8988T (cell line): ENCODE measurements at places on chromosomes 7 and 10.

DNA sequence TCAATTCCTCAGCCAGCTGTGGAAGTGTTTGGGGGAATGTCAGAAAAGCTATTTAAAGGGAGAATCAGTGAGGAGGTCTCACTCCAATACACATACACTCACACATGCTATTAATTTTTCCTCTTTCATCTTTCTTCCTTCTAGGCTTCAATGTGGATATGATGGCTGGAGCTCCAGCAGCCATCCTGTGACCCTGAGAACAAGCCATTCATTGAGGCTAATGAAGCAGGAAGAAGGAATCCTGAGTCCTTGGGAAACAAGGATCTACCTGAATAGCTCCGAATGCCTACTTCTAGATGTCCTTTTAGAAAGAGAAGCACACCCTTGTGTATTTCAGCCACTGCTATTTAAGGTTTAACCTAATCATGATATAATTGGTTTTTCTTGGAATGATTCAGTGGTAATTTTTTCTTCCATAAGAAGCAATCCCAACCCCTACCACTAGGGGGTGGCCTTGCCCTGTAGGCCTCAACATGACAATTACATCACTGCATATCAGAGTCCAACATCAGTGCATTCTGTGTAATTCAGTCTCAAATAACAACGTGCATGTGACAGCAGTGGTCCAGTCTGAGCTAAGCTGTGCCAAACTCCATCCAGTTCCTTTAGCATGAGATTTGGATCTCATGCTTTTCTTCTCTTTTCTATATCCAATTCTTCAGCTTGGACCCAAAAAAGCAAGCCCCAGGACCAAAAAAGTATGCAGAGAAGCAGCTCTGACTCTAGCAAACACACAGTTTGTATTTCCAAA is 85.3 kb upstream of the ANKRD1 start:
- no peak for DNase-seq

DNA sequence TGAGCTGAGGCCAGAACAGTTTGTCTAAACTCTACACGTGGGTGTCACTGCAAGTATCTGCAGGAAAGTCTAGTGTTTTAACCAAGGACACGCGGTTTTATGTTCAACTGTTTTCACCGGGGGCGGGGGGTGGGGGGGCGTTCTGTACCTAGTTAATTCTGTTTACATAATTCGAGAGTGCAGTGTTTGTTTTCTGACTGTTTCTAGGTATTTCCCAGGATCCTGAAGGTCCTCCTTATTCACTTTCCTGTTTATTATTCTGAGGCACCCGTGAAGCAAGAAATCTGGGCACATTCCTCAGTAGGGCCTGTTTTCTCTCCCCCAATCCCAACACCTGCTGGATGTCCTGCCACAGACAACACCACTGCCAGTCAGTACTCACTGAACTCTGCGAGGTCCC is 7.6 kb downstream of the LOXL4 start:
- no peak for DNase-seq

- DNase-seq: no peak
Observed at GRCh38 chr7:12130609-12131008, 80.5 kb upstream of the TMEM106B start.

DNA sequence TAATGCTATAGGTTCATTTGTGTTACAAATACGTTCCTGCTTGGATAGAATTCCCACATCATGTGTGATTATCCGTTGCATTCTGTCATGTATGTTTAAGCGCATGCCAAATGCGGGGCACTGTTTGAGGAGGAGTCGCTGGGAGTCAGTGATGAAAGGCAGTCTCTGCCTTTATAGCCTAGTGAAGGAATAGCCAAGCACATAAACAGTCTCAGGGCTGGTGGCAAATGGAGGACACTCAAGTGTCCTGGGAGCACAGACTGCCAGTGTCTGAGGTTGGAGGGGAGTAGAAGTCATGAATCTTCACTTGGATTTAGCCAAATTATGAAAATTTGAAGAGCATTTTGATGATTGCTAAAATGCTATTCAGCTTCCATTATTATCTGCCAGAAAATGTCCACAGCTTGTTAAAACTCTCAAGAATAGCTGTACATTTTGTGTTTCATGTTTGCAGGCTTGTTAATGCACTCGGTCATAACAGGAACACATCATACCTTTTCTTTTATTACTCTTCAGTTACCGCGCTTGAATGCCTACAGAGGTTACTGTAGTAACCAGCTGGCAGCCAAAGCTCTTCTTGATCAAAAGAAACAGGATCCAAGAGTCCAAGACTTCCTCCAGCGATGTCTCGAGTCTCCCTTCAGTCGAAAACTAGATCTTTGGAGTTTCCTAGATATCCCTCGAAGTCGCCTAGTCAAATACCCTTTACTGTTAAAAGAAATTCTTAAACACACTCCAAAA is 41.6 kb downstream of the NET1 start:
- DNase-seq: no peak

GRCh38 chr7:28980451-28981160 is 22.5 kb upstream of the TRIL start:
- DNase-seq: no peak

DNA sequence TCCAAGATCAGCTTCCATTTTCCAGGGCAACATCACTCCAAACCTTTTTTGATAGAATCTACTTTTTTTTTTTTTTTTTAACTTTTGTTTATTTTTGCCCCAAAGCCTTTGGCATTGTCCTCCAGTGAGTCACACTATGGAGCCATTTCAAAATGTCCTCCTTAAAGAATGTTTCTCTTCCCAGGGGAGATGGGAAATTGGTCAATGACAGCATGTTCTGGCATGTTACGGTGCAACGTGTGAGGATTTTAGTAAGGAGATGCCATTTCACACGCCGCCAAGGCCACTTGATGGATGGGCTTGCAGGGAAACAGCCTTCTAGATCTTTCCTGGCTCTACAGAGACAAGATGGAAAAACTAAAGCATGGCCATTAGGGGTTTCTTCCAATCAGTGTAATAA is 30.7 kb upstream of the TRIL start:
- no peak for DNase-seq

DNA sequence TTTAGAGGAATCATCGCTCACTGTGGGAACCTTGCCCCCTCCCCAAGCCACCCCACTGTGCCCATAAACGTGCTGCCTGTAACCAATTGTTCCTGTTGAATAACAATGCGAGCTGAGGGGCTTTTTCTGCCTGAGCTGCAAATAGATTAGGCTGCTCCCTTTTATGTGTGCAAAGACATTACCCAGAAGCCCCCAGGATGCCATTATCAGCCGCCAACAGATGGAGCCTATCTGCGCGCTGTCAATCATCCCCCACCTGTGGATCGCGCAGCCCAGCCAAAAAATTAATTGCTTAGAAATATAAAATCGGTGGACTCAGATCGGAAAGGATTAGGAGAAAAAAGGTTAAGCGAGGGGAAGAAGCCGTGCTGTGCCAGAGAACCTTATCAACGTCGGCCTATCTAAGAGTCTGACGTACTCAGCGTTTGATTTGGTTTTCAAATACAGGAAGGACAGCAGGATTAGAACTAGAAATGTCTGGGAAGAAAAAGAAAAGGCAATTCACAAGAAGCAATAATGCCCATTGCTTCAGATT is 167.3 kb upstream of the MYO3A start:
- DNase-seq: no peak

DNA sequence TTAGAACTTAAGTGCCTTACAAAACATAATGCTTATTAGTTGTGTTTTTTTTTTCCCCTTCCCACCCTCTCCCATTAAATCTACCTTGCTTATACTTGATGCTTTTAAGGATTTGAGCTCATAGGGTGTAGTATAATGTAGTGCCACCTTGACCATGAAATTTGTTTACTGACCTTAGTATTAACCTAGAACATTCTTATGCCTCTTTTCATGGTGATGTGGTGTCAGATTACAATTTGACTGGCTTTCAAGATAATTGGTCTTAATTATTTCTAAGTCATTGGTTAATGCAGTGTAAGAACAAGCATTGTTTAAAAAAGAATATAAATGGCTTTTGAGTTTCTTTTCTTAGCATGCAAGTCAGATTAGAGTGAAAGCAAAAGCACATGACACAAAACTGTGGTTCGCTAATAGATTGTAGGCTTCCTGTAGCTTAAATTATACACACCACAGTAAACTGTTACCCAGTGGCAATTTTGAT is 61.8 kb downstream of the ADD3 start:
- DNase-seq: no peak

- DNase-seq: no peak
Observed at GRCh38 chr7:29414216-29414615, 149.4 kb upstream of the PRR15 start.

DNA sequence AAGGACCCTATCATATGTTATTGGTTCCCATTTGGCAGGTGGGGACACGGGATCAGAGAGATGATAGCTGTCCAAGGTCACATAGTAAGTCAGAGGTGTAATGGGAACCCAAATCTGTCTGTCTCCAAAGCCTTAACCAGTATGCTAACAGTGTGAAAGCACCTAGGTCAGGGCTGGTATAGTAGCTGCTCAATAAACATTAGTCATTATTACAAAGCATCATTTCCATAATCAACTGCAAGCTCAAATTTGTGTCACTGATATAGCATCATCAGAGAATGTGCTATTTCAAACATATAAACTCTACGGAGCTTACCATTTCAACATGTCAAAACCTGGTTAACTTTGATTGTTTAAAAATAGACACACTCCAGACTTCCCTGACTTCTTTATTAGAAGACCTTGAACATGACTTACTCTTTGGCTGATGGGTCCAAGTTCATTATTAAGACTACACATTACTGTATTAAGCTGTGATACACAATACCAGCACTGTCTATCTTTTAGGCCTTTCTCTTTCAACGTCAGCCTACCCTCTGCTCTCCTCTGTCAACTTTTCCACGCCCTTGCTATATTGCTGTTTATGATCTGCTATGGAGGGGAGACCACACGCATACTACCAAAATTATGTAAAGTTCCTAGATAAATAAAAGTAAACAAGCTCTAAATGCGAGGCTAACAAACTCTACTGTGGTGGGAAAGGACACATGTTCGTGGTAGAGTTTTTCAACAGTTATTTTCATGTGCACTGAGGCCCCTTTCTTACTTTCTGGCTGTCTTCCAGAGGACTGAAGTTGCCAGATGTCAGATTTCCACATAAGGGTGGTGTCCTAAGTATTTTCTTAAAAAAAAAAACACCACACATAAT is 33.6 kb downstream of the DNMBP start:
- no peak for DNase-seq

GRCh38 chr7:140650367-140650766 is 9.8 kb upstream of the DENND2A start:
- DNase-seq: no peak

- no peak for DNase-seq
Observed at GRCh38 chr7:137120690-137121089, 222.8 kb downstream of the PTN start.

DNA sequence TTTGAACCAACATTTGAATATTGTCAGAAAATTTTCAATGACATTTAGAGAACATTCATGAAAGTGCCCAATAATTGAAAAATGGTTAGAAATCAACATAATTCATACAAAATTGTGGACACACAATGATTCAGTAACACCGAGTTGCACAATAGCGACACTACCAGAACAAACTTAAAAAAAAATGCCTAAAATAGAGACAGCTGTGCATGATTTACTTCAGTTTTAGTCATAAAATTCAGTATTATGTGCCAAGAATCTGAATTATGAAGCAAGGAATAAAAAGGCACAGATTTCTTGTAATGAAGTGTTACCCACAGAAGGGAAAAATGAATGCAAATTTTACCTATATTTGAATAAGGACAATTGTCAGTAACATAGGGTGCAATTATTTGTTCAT is 396.0 kb downstream of the SEMA3D start:
- no peak for DNase-seq

GRCh38 chr10:55631071-55631654 is 729.9 kb downstream of the ZWINT start:
- no peak for DNase-seq

GRCh38 chr10:78178397-78178796 is 144.7 kb downstream of the RPS24 start:
- DNase-seq: no peak

- no peak for DNase-seq
Observed at GRCh38 chr7:151218170-151218569, 7.9 kb upstream of the H2BK1 start.

GRCh38 chr10:86373251-86373650 is 6.7 kb upstream of the GRID1 start:
- DNase-seq: no peak

GRCh38 chr10:36725581-36726520 is 399.5 kb upstream of the ANKRD30A start:
- DNase-seq: peak; percentile 23

DNA sequence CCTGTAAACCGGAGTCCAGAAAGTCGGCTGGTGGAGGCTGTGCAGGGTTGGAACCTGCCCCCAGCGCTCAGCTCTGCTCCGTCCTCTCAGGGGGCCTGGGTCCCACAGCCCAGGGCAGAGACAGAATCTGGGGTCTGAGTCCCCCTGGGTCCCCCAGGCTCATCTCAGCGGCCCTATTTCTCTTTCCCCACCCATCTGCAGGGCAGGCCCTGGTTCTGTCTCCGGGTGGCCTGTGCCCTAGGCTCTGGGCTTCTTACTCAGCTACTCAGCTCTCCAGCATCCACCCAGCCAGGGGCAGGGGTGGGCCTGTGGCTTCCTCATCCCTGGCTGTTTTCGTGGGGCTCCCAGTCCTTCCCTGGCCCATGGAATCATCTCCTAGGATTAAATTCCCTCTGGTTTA is 183.4 kb downstream of the ADARB2 start:
- DNase-seq: no peak

- no peak for DNase-seq
Observed at GRCh38 chr10:50992356-50992901, 81.9 kb upstream of the PRKG1 start.

DNA sequence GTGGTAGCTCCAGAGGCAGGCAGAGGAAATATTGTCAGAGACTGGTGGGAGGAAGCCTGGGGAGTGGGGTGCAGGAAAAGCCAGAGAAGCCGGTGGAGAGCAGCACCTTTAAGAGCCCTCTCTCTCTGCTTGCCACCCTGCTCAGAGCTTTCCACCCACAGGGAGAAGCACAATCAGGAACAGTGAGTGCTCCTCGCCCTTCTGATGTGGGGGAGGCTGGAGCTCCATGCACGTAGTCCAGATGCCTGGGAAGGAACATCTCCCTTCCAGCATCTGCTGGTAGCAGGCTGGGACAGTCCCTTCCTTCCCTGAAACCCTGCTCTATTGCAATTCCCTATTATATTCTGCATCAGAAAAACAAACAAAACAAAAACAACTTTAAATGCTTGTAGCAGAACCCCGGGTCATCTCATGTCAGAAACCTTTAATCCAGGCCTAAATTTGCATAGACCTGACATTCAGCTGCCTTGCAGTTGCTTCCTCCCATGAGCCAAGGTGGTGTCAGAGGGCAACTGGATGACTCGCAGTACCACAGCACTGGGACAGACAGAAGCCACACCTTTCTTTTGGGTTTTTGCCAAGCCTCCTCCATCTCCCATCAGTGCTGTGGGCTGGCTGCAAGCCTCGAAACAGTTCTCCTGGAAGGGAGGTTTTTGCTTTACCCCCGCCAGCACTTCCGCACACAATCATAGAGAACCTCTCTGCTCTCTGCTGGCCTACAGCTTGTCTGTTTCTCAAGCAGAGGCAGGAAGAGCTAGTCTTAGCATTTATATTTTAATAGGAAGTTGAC is 13.1 kb downstream of the AVPI1 start:
- DNase-seq: no peak

DNA sequence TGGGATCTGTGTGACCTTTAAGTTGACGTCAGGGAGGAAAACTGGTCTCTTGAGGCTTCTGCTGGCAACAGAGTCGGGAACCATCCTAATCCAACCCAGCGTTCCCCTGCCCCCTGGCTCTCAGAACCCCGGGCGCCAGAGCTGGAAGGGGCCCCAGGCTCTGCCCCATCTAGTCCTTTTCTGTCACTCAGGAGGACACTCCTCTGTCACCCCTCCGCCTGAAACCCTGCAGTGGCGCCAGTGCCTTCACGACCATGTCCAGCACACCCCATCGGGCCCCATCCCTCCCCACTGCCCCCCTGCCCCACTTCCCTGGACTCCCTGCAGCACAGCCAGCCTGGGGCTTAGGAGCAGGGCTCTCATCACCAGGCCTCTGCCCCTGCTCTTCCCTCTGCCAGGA is 39.1 kb downstream of the COL13A1 start:
- DNase-seq: no peak
